ENCODE measurements at places on chromosomes 11 and 22.
A peak's percentile ranks its signal among the peaks of the same experiment; 100 is the strongest.

GRCh38 chr11:24965748-24966147 lies 468.9 kb downstream of the LUZP2 start:
- DNase-seq: no peak

GRCh38 chr11:1763336-1763795 lies 361 bp downstream of the CTSD start:
- DNase-seq: no peak

DNA sequence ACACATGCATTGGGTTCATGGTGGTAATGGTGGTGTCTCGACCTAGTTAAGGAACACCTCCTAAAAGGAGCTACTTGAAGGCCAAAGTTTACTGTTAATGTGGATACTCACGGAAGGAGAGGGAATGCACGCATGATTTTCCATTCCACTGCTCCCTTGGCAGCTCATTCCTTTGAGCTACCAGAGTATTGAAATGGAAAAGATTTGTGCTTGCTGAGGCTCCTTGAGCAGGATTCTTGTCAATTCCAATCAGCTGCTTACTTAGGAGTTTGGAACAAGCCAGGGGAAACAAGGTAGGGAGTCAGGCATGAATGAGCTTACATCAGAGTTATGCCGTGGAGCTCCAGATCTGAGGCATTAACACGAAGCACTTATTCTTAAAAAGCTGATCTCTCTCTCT lies 108.8 kb downstream of the GRIA4 start:
- DNase-seq: no peak

DNA sequence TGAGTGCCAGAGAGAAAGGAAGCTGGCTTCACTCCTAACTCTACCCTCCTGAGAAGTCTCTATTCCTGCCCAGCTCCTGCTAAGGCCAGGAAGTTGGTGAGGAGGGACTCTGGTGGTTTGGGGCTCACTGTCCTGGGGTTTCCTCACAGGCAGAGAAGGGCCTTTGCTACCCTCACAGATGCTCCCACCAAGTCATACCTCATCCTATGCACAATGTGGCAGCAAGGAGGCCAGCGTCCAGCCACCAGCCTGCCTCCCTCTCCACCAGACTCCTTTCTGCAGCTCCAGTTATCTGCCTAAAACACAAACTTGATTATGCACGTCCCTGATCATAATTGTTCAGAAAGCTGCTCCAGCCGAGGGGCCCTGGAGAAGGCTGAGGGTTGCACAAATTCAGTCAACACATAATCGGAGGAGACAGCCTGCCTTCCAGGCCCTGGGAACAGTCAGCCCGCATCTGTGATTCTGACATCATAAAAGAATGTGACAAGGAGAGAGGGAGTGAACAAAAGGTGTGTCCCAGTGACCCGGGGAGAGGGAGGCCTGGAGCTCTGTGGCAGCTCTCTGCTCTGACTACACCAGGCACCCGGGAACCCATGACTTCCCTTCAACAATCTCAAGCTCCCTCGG lies 28.8 kb downstream of the DKK3 start:
- DNase-seq: no peak

- no peak for DNase-seq
Observed at GRCh38 chr22:45478108-45478771, 24.4 kb upstream of the FBLN1 start.

DNA sequence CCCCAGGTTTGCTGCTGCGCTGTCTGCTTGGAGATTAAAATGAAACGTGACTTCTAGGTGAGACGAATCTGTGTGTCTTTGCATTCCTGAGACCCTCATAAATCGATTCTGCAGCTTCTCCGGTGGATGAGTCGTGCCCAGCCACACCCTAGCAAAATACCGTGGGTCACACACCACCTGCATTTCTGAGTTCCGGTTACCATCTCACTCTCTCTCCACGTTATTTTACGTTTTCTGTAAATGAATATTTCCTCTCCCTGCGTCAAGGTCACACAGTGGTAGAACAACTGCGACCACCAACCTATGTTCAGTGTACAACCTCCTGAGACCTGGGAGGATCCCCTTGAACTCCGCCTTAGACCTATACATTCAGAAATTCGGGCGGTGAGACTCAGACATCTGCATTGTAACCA lies 1.1 kb downstream of the YWHAH start:
- no peak for DNase-seq

DNA sequence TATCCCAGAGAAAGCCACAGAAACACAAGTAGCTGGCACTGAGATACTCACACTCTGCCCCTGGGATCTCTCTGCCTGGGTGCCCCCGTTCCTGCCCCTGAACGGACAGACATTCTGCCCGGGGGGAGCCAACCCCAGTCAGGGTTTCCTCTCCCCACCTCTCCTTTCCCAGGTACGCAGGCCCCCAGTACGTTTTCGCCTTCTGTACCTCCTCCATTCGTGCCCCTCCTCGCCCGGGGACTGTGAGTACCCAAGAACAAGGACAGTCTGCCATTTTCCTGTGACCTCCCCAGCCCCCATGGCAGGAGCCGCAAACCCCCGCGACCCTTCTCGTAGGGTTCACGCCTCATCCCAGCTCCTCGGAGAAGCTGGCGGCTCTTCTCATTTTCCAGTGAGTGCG lies 29.1 kb upstream of the ELFN2 start:
- no peak for DNase-seq

- DNase-seq: no peak
Observed at GRCh38 chr22:46093796-46094195, 56.5 kb upstream of the PPARA start.

DNA sequence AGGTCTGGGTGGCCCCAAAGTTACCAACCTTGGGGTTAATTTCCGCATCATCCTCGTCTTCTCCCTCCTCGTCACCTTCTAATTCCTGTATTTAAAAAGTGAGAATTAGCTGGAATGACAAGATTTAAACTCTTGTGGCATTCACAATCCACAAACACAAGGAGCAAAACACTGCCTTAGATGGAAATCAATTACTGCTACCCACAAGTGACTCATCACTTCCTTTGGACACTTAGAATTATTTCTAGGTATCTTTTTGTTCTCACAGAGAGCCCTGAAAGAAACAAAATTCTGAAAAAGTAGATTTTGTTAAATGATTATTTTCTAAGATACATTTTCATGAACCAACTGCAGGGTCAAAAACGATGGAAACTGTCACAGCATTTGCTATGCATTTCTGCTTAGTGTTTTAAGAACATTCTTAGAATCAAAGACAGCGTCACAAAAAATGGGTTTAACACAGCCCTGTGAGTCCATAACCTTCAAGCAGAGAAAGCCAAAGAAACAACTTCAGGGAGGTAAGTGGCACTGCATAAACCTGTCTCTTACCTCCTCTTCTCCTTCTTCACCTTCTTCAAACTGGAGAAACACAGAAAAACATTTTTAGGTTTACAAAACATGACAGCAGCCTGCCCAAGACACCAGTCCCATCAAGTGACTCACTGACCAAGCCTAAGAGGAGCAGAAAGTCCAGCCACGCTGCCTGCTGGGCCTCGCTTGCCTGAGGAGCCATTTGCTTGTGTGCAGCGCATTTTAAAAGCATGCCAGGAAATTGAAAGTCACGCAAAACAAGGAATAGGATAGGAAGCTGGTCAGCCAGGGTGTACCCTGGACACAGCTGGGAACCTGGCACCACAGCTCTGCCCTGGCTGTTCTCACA lies 22.3 kb upstream of the PHLDA2 start:
- no peak for DNase-seq

DNA sequence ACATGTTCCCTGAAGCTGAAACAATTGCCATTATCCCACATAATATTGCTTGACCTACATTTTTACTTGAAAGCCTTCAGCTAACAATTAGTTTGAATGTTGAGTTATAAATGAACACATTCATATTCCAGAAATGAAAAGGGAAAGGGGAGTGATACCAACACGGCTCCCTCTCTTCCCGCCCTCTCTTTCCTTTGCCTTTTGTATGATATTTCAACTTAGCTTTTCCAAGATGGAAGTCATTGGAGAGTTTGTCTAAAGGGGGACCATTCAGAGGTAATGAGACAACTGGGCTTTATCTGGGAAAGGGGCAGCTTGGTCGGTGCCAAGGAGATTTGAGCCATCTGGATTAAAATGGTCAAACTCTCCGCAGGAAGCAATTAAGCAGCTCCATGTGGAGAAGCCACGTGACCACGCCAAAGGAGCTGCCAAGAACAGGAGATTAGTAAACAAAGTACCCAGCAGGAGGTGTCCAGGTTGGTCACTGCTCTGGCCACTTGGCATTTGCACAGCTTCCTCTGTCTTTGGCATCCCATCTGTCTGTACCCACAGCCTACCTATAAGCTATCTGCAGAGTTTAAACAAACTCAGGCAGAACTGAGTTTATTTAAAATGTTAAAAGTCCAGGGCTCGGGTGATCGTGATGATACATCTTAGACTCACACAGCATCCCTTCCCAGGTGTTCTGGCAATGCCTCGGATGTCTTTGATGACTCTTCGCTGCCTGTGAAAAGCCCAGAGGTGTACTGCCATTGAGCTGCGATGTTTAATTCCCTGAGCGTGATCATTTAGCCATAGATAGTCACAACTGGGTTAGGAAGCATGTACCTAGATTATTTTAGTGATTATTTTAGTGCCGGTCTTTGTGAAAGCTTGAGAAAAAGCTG lies 735.9 kb downstream of the NTM start:
- DNase-seq: no peak

DNA sequence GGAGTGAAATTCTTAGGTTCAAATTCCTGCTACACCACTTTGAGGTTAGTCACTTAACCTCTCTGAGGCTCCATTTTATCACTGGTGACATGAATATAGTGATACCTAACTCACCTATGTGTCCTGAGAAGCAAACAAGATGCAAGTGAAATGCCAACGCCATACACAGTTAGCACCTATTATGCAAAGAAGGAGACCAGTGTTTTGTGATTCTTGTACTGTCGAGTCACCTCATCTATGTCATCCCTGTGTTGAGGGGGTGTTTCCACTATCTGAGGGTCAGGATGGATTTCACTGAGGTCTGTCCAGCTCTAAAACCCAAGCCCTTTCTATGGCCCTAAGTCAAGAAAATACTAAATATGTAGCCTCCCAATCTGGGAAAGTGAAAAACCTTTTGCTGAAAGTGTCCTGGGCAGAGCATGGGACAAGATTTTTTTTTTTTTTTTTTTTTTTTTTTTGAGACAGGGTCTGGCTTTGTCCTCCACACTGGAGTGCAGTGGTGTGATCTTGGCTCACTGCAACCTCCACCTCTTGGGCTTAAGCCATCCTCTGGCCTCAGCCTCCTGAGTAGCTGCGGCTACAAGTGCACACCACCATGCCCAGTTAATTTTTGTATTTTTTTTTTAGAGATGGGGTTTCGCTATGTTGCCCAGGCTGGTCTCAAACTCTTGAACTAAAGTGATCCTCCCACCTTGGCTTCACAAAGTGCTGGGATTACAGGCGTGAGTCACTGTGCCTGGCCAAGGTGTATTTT lies 5.0 kb upstream of the MCM5 start:
- DNase-seq: no peak

GRCh38 chr22:34001701-34002466 lies 81.6 kb upstream of the LARGE1 start:
- no peak for DNase-seq

GRCh38 chr22:38732251-38732815 lies 23.5 kb downstream of the SUN2 start:
- no peak for DNase-seq

DNA sequence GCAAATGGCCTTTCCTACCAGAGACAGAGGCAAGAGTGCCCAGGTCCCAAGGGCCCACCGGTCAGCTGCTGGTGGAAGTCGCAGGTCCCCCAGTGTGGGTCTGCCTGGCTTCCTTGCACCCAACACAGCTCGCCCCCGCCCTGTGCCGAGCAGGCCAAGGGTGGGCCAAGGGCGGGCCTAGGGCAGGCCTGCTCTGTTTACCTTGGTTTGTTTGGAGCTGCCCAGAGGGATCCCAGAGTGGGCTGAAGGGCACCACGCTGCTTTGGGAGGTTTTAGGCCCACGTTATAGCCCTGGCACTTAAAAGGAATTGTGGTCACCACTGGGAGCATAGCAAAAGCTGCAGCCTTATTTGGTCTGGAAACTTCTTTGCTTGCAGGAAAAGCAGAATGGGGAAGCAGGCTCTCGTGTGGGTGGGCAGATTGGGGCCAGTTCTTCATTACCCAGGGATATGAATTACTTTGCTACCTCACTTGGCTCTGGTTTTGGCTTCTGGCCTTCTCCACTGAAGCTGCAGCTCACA lies 38.0 kb downstream of the MRGPRD start:
- DNase-seq: no peak

DNA sequence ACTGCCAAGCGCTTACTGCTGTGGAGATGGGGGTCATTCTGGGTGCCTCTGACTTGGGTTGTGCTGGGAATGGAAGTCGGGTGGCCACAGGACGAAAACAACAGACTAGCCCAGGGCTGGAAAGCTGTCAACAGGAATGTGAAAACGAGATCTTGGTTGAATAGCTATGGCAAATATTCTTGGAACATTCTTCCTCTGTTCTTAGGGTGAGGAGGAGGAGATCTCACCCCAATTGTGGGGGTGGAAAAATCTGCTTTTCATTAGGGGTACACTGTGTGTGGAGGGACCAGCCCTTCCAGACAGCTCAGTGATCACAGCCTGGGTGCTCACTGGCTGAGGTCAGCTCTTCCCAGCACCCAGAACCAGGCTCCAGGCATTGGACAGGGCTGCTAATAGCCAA lies 52.0 kb upstream of the PRSS23 start:
- no peak for DNase-seq

GRCh38 chr11:120917559-120918239 lies 106.2 kb upstream of the TBCEL start:
- no peak for DNase-seq

DNA sequence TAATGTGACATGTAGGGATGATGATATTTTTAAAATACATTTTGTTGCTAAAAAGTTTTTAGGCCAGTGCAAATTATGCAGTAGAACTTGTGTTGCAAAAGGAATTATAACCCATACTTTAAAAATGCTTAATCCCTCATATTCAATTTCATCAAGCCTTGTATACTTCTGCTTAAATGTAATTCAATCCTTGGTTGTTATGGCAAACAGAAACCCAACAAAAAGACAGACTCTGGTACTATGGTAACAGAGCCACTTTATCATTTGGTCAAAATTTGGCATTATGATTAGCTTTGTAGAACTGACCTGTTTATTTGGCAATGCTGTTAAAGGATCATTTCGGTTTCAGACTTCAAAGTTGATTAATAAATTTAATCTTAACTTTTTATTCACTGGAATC lies 284.8 kb downstream of the TMEM135 start:
- no peak for DNase-seq

DNA sequence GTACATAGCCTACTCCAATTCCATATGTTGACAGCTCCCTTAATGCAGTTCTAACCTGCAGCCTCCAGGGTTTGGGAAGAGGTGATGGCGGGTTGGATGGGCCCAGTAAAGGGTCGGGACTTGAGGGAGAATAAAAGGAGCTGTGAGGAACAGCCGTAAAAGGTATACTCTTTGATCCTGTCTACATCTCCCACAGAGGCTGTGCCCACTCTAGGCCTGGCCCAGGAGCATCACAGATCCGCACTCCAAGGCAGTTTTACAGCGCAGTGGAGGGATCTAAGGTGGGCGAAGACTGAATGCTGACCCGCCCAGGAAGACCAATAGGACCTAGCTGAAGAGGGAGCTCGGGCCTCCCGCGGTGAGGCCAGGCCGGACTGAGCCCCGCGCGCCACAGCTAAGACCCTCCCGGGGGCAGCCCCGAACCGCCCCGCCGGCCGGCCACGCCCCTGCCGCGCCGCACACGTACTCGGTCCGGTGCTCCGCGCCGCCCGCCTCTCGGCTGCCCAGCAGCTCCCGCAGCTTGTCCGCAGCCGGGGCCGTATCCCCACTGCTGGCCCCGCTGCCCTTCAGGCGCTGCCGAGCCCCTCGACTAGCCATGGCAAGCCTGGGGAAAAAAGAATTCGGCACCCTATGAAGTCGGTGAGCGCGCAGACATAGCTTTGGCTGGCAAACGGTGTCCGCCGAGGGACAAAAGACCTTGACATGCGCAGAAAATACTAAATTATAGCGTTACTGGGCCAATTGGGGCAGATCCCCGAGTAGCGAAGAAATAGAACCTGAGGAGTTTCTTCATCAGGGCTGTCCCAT lies at the start of gene ALG9:
TSS of gene ALG9 (minus strand) at position 696 of the 807 bp plus-strand sequence. CDS start at position 597, 99 bp downstream.
- peak; percentile 74 for DNase-seq
